Activated naive CD4-positive, alpha-beta T cell treated with anti-CD3 and anti-CD28 coated beads, Interleukin-2, amount 10 ng/mL, durations not matched to agents 5 hours and 36 hours (primary cell): ENCODE measurements at places on chromosomes 1 and 21. TPM values are rescaled to one million over a fixed set of nuclear protein-coding genes. Genes with fewer than 3 reads are reported as not detected.

C1orf116 gene
- total RNA-seq, result not detected

TXNDC12 gene
- 44.7 TPM for total RNA-seq

CROCC gene
- 32.1 TPM for total RNA-seq

DISC1 gene
- 21.1 TPM for total RNA-seq

RPE65 gene
- total RNA-seq, result not detected
